ENCODE measurements at places on chromosomes 4 and X. TPM values are rescaled to one million over a fixed set of nuclear protein-coding genes. Genes with fewer than 3 reads are reported as not detected.

SORBS2 gene
- total RNA-seq = 0.63 TPM

CXCL9 gene
- not detected for total RNA-seq

ADAM29 gene
- not detected for total RNA-seq

ADGRG4 gene
- total RNA-seq = not detected

MAGEA9B gene
- not detected for total RNA-seq

RNF212 gene
- 2.8 TPM for total RNA-seq

FANCB gene
- total RNA-seq = 2.7 TPM

MAGEA2 gene
- total RNA-seq = 0.13 TPM

TIGD4 gene
- total RNA-seq = 0.31 TPM

GYPE gene
- not detected for total RNA-seq

SPANXN4 gene
- total RNA-seq = not detected

TRPC5OS gene
- total RNA-seq = not detected

TMPRSS11F gene
- total RNA-seq = not detected

IL21 gene
- not detected for total RNA-seq

PHOX2B gene
- not detected for total RNA-seq

TLR2 gene
- total RNA-seq = 0.79 TPM

PUDP gene
- total RNA-seq = 22.8 TPM

HPGD gene
- 83.9 TPM for total RNA-seq

TEX13B gene
- not detected for total RNA-seq

TRAM1L1 gene
- 0.49 TPM for total RNA-seq

PGAM4 gene
- total RNA-seq = 0.40 TPM

IL2RG gene
- 0.11 TPM for total RNA-seq

CXCL10 gene
- total RNA-seq = 0.07 TPM
